ENCODE measurements at places on chromosomes 6 and 20. TPM values are rescaled to one million over a fixed set of nuclear protein-coding genes. Genes with fewer than 3 reads are reported as not detected.
A peak's percentile ranks its signal among the peaks of the same experiment; 100 is the strongest.

GRCh38 chr20:50058662-50059402, 54.1 kb downstream of the UBE2V1 start:
- no peak for DNase-seq
- peaks cover 5% of the 10 kb centered on the region for H3K4me1 ChIP-seq
- no peak overlapping the region for H3K4me3 ChIP-seq
- no peaks in the 10 kb centered on the region for H3K36me3 ChIP-seq

GRCh38 chr20:38685853-38686473, 38.3 kb upstream of the SLC32A1 start:
- no peak overlapping the region for H3K4me3 ChIP-seq
- H3K4me1 ChIP-seq: no peaks in the 10 kb centered on the region
- no peaks in the 10 kb centered on the region for H3K36me3 ChIP-seq
- DNase-seq: peak; percentile 12
- no peak overlapping the region for H3K27ac ChIP-seq

GRCh38 chr6:163630572-163630971, 216.1 kb downstream of the QKI start:
- peaks cover 22% of the 10 kb centered on the region for H3K27me3 ChIP-seq
- no peak overlapping the region for H3K27ac ChIP-seq
- no peaks in the 10 kb centered on the region for H3K4me1 ChIP-seq

GRCh38 chr20:24956001-24956841, 7.2 kb downstream of the CST7 start:
- H3K4me3 ChIP-seq: no peak overlapping the region
- no peaks in the 10 kb centered on the region for H3K27me3 ChIP-seq
- no peak overlapping the region for H3K27ac ChIP-seq
- no peak for DNase-seq
- no peaks in the 10 kb centered on the region for H3K36me3 ChIP-seq

DNA sequence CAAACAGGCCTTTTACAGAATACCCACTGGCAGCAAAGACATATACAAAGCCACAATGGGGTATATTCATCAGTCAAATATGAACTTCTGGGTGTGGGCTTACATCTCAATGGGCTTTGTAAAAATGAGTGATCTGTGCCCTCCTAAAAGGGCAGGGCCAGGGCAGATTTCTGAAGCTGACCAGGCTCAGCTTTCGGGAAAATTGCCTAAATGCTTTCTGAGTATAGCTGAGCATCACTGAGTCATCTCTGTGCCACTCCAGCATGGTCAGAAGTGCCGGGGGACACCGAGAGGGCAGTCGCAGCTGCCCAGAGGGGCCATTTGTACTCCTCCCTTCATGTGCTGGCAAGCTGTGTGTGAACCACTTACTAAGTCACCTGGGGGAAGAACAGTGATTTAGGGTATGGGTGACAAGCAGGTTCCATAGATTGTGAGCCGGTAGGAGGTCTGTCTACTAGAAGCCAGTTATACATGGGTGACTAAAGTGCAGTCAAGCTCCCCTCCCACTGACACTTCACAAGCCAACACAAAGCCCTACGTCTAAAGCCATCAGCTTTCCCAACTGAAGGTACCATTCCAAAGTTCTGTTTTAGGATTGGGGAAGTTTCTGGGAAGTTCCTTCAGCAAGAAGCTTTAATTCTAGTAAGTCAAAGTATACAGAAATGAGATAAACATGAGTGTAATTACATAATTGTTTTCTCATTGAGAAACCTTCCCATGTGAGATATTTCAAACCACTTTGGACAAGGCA, 147.6 kb upstream of the TAB2 start:
- peak overlapping the region; percentile 54 for H3K27ac ChIP-seq
- H3K36me3 ChIP-seq: no peaks in the 10 kb centered on the region
- H3K27me3 ChIP-seq: no peaks in the 10 kb centered on the region
- H3K4me1 ChIP-seq: no peaks in the 10 kb centered on the region
- H3K4me3 ChIP-seq: no peak overlapping the region

DNA sequence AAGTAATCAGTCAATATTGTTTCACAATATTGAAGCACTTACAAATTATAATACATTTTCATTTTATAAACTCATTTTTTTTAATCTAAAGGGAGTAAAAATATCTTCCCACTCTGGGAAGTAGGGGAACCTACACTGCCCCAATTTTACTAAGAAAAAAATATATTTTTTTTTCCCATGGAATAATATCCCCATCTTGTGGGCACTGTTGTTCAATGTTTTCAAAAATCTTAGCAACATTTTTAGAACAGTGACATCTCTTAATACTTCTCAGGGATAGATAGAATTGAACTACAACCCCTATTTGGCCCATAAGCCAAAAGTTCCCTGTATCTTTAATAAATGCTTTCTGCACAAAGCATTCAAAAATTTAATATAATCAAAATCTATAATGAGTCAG, 42.9 kb downstream of the ARHGAP18 start:
- no peaks in the 10 kb centered on the region for H3K27me3 ChIP-seq
- no peaks in the 10 kb centered on the region for H3K4me1 ChIP-seq
- H3K4me3 ChIP-seq: no peak overlapping the region
- H3K36me3 ChIP-seq: no peaks in the 10 kb centered on the region
- H3K27ac ChIP-seq: no peak overlapping the region

NRSN1 gene
- total RNA-seq: not detected

FOXS1 gene
- not detected for total RNA-seq

Data from transverse colon (tissue), 4 donors.